ENCODE measurements at places on chromosomes 3 and 15. TPM values are rescaled to one million over a fixed set of nuclear protein-coding genes. Genes with fewer than 3 reads are reported as not detected.

PAQR9 gene
- 0.36 TPM for total RNA-seq

GOLGA8H gene
- total RNA-seq, result 1.5 TPM

SPATA12 gene
- 0.10 TPM for total RNA-seq

ADAMTS17 gene
- 1.6 TPM for total RNA-seq

IGSF11 gene
- 0.33 TPM for total RNA-seq

CCDC13 gene
- total RNA-seq, result 0.82 TPM

MAGI1 gene
- 9.5 TPM for total RNA-seq

Measured in Panc1 (cell line).